ENCODE measurements at places on chromosomes 12 and 14.

DNA sequence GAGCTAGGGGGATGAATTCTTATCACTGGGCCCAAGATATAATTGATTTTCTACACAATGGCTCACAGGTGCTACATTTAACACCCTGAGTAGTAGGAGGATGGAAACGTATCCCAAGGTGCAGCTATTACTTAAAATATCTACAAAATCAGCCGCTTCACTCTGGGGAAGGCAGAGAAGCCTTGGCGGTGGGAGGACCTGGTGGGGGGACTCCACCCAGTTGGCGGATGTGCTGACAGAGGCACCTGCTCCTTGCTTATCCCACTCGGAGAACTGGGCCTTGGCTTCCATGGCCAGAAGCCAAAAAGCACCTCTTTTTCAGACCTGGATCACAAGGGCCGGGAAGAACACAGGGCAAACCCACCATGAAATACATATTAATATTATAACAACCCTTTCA, 106.3 kb downstream of the OTX2 start:
- DNase-seq, result no peak

GRCh38 chr12:4566474-4566873, 4.5 kb downstream of the DYRK4 start:
- DNase-seq, result no peak

GRCh38 chr12:76720068-76720467, 43.8 kb upstream of the ZDHHC17 start:
- DNase-seq, result no peak

GRCh38 chr14:61101803-61102548, 120.9 kb downstream of the SLC38A6 start:
- no peak for DNase-seq

DNA sequence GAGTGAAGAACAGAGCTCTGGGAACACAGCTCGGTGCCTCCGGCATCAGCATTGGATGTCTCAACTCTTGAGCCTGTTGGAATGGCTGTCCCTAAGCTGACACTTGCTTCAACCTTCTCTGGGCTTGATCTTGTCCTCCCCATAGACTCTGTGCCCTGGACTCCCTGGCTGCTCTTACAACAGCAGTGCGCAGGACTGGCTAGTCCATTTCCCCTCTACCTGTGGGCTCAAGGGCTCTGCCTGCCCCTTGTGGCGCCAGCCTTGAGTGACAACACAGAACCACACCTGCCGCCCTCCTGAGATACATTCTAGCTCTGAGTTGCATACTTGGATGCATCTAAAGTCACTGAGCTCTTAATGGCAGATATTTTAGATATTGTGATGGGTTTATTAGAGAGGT, 6.2 kb downstream of the CRADD start:
- DNase-seq, result no peak

DNA sequence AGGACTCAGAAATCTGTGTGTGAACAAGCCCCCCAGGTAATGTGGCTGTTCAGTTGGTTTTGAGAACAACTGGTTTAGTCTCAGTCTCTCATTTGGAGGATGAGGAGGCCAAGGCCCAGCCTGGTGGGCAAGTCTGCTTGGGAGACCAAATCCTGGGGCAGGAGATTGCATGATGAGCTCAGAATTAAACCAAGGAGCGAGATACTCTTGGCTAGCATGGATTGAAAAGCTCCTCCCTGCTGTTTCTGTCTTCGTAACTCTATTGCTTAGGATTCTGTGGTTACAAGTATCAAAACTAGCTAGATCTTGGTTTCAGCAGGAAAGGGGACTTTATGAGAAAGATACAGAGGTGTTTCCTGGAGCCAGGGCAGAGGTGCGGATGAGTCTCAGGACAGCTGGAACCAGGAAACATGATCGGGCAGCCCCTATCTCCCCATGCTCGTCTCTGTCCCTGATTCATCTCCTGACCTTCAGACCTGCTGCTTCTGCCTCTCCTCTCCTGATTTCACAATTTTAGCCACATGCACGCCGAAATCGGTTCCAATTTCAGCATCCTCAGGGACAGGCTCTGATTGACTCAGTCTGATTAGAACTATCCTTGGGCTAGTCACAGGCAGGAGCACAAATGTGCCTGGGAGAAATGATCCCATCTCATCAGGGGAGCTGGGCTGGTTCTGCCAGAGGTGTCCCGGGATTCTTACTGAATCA, 40.2 kb upstream of the RIN3 start:
- DNase-seq, result no peak

- no peak for DNase-seq
Measured at GRCh38 chr12:82099216-82099615, 259.0 kb downstream of the CCDC59 start.

- no peak for DNase-seq
Measured at GRCh38 chr12:45827974-45828373, 98.5 kb downstream of the ARID2 start.

- no peak for DNase-seq
Measured at GRCh38 chr14:90266441-90267154, 10.2 kb downstream of the PSMC1 start.

GRCh38 chr12:65152012-65152411, 17.4 kb upstream of the LEMD3 start:
- no peak for DNase-seq

- DNase-seq, result no peak
Measured at GRCh38 chr14:39154594-39155189, 15.4 kb downstream of the TRAPPC6B start.

DNA sequence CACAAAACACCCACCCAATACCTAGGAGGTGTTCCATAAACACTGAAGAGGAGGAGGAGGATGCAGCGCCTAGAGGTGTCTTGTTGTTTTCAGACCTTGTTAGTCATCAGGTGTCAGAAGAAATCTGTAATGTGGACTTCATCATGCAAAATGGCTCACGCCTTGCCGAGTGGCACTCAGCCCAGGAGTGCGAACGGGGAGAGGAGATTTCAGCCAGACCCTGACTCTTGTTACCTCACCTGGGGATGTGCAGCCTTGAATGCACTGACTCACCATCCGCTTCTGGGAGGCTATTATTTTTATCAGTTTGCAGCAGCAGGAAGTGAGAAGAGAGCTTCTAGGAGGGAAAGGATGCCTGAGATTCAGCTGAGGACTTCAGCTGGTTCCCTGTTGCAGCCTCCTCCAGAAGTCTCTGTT, 48.2 kb upstream of the PLXNC1 start:
- DNase-seq, result no peak

GRCh38 chr12:84793558-84794367, 118.8 kb downstream of the SLC6A15 start:
- no peak for DNase-seq

DNA sequence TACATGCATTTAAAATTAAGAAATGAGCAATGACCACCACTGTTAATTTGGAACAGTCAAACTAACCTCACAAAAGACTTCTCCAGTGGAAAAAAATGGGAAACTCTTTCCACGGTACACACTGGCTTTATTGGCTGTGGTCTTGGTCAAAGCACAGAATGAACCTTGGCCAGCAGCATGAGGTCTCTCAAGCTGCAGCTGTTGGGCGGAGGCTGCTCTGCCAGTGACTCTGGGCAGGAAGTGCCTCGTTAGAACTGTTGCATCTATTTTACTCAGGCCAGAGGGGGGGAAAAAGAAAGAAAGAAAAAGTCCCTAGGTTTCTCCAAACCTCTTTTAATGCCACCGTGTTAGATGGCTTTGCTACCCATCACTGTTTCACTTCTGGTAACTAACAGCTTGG, 279.8 kb upstream of the DIO2 start:
- no peak for DNase-seq

DNA sequence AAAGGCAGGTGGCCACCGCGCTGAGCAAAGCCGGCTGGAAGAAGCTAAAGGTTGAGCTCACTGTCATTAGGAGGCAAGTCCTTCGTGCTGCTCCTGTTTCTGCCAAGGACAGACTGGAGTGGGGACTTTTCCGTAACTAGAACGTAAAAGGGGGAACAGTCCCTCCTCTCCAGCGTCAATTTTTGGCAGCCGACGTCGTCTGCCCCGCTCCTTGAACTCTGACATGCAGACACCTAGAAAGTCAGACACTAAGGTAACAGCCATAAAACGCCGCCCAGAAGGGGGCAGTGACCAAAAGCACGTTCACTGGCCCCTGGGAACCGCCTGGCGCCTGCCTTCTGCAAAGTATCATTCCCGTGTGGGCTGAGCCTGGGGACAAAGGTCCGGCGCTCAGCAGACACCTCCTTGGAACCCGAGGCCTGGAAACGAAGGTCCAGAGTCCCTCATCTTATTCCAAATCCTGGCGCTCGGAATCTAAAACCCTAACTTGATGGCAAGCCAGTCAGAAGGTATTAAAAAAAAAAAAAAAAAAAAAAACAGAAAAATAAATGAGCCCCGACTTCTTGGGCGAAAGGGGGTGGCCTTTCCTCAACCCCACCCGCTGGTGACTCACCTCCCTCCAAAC, 1.1 kb upstream of the LRP1 start:
- DNase-seq, result peak; percentile 38

DNA sequence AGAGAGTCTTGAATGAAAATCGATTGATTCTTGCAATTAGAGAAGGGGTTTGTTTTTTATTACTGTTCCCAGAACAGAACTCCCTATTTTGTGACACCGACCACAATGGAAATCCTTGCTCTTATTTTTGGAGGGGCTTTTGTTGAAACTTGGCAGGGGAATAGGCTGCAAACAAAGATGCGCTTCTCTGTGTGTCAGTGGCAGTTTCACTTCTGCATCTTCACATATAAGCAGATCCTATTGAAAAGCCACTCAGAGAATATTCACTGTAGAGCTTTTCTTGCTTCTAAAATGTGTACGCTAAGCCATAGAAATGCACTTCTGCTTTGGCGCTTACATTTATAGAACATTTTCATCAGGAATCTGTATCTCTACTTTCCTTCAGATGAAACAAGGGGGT, 1822.4 kb upstream of the SEL1L start:
- no peak for DNase-seq

DNA sequence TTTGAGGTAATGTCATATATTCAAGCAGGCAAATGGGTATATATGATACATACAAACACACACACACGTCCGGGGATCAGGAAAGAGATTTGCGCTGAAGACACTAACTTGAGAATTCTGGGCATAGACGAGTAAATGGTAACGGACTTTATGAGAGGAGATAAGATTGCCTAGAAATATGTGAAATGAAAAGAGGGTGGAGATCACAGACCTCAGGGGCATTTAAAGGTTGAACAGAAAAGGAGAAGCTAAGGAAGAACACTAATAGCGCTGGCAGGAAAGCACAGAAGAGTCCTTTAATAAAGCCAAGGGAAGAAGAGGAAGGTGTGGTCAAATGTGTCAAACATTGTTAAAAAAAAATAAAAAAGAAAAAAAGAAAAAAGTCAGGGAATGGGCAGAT, 13.1 kb downstream of the CRY1 start:
- no peak for DNase-seq

DNA sequence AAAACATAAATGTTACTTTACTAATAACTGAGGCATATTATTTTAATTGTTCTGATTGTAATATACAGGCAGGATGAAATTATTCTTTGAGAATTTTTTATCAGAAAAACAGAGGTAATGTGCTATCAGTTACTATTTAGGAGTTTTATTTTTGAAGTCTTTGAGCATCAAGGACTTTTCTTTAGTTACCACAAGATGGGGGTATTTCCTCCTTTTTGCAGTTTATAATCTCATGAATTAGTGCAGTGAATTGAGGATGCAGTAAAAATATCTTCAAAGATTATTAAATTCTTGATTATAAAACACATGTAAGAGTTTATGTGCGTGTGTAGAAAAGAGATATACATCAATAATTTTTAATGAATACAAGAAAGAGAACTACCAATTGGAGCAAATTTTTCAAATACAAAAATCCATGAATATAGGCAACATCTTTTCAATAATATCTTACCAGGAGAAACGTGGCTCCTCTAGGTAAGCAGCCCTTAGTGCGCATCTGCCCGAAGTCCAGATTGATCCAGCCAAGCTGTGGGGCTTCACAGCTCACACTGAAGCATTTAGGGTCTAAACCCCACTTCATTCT, 71.6 kb downstream of the ERGIC2 start:
- no peak for DNase-seq

DNA sequence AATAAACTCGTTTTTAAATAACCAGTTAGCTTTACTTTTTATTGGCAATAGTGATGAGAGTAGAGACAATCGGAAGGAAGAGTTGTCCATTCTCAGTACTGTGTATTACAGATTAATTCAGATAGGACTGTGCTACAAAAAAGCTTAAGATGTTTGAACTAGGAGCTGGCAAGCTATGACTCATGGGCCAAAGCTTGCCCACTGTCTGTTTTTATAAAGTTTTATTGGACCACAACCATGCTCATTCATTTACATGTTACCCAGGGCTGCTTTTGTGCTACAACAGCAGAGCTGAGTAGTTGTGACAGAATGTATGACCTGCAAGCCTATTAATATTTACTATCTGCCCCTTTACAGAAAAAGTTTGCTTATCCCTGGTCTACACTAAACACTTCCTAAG, 19.4 kb downstream of the GNS start:
- no peak for DNase-seq

- DNase-seq, result no peak
Measured at GRCh38 chr12:1839464-1839863, 19.1 kb downstream of the LRTM2 start.

- DNase-seq, result no peak
Measured at GRCh38 chr12:49843876-49844437, 1.1 kb upstream of the BCDIN3D start.

DNA sequence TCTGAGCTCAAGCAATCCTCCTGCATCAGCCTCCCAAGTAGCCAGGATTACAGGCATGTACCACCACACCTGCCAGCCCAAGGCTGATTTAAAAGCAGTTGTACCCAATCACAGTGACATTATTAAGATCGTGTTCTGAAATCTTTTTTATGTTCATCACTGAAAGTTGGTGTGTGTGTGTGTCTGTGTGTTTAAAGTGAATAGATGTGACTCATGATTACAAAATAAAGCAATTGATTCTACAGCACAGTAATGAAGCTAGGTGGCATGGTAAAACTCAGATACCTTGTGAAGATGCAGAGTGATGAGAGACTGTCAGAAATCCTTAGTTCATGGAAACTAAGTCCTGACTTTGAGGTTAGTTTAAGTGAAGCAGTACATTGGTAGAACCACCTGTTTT, 74.2 kb upstream of the ATP2B1 start:
- no peak for DNase-seq

- DNase-seq, result no peak
Measured at GRCh38 chr12:116640281-116640680, 81.1 kb downstream of the MAP1LC3B2 start.

- no peak for DNase-seq
Measured at GRCh38 chr14:55599250-55599879, 19.4 kb downstream of the KTN1 start.

DNA sequence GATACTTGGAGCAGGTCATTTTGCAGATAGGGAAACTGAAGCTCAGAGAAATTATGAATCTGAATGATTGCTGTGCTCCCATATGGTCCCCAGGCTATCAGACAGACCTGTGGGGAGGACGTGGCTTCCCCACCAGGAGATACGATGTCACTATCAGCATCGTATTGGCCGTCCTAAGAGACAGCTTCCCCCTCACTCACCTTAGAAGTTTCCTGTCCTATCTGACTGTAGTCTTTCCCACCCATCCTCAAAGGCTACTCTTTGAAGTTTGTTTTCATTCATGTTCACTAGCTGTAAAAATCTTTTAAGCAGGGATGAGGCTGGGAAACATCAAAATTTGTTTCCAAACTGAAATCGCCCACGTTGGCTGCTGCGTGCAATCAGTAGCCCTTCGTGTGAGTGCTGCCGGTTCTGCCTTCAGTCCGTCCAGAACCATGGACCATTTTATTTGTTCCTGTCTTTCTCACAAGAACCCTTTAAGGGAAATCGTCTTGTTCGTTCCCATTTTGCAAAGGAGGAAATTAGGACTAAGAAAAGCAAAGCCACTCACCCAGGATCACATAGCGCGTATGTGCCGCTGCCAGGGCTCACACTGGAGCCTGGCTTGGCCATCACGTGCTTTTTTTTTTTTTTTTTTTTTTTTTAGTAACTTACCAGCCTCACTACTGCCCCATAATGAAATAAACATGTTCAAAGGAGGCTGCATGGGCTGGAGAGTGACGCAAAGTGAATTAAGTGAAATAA, 1.0 kb upstream of the KDM2B start:
- no peak for DNase-seq

Measured in activated naive CD8-positive, alpha-beta T cell treated with anti-CD3 and anti-CD28 coated beads for 36 hours (primary cell).